RWPE2 (cell line): ENCODE measurements at places on chromosomes 12 and 14.

GRCh38 chr12:7090222-7090998 lies 1.8 kb downstream of the C1R start:
- H3K4me3 ChIP-seq, result no peak overlapping the region
- H3K4me1 ChIP-seq, result no peaks in the 10 kb centered on the region
- H3K27ac ChIP-seq, result no peak overlapping the region
- H3K27me3 ChIP-seq, result no peaks in the 10 kb centered on the region
- peaks cover 4% of the 10 kb centered on the region; the same call in 1 of the 2 replicates for H3K36me3 ChIP-seq

- DNase-seq, result no peak
- no peaks in the 10 kb centered on the region for H3K27me3 ChIP-seq
- H3K4me1 ChIP-seq, result peaks cover 6% of the 10 kb centered on the region
- H3K4me3 ChIP-seq, result peak overlapping the region; percentile 98
- peak overlapping the region; percentile 61 for H3K27ac ChIP-seq
These were observed 268 bp downstream of the NDUFB1 start for GRCh38 chr14:92121207-92121669.

DNA sequence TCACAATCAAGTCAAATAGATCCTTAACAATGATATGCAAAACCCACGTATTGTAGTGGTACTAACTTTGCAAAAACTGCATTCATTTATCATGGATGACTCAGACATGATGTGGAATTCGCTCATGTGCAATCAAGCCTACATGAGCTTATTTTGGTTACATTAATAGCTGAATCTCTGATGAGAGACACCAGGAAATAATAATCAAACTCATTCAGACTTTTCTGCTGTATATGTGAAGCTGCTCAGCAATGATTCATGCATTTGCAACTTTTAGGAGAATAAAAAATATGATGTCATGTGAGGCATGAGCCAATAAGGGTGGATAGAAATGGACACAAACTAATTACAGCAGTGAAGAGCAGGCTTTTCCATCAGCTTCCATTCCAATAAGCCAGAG lies 1075.8 kb upstream of the TMEM132C start:
- no peak for DNase-seq
- no peak overlapping the region for H3K4me3 ChIP-seq
- H3K4me1 ChIP-seq, result peaks cover 19% of the 10 kb centered on the region

- no peaks in the 10 kb centered on the region for H3K36me3 ChIP-seq
- no peaks in the 10 kb centered on the region for H3K4me1 ChIP-seq
- no peaks in the 10 kb centered on the region for H3K27me3 ChIP-seq
- no peak overlapping the region for H3K27ac ChIP-seq
These were observed 1838.6 kb upstream of the SEL1L start for GRCh38 chr14:83372271-83372670.

GRCh38 chr12:752695-753610 lies 574 bp downstream of the WNK1 start:
- H3K27ac ChIP-seq, result peak overlapping the region; percentile 68
- no peaks in the 10 kb centered on the region for H3K27me3 ChIP-seq
- H3K36me3 ChIP-seq, result peaks cover 14% of the 10 kb centered on the region

GRCh38 chr14:68593806-68594536 lies 198.9 kb downstream of the ZFP36L1 start:
- H3K36me3 ChIP-seq, result no peaks in the 10 kb centered on the region
- no peaks in the 10 kb centered on the region for H3K27me3 ChIP-seq
- no peak overlapping the region for H3K4me3 ChIP-seq
- H3K27ac ChIP-seq, result peak overlapping the region; percentile 5

DNA sequence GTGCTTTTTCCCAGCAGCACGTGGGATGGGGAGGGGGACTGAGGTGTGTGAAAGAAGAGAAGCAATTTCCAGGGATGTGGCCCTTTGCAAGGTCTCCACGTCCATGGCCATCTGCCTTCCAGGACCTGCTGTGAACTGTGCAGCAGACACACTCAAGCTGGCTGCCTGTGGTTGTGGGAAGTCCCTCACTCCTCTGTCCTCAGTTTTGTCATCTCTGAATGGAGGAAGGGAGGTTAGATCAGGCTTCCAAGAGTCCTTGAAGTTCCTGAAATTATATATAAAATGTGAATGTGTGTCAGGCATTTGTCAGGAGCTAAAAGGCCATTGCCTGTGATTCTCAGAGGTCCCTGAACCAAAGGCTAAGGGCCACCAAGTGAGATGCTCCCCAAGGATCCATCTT lies 328.2 kb downstream of the CACNA1C start:
- H3K4me3 ChIP-seq, result no peak overlapping the region
- H3K36me3 ChIP-seq, result no peaks in the 10 kb centered on the region
- no peak overlapping the region for H3K27ac ChIP-seq

DNA sequence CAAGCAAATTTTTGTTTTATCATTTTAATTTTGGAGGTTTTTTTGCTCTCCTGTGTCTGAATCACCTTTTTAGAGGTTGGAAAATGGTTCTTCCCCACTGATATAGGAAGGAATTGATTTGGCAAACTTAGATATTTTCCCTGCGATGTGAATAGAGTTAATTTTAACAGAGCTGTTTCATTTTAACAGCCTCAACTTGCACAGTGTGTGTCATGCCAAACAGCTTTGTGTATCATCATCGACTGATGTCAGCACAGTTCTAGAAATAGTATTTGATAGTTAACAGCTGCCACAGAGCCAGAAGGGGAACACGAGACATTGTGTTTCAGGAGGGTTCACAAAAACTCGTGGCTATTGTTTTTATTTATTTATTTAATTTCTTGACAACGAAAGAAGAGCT lies 243.1 kb upstream of the FOXN3 start:
- H3K27ac ChIP-seq, result no peak overlapping the region
- no peaks in the 10 kb centered on the region for H3K36me3 ChIP-seq
- DNase-seq, result no peak
- no peak overlapping the region for H3K4me3 ChIP-seq
- no peaks in the 10 kb centered on the region for H3K27me3 ChIP-seq
- H3K4me1 ChIP-seq, result no peaks in the 10 kb centered on the region

DNA sequence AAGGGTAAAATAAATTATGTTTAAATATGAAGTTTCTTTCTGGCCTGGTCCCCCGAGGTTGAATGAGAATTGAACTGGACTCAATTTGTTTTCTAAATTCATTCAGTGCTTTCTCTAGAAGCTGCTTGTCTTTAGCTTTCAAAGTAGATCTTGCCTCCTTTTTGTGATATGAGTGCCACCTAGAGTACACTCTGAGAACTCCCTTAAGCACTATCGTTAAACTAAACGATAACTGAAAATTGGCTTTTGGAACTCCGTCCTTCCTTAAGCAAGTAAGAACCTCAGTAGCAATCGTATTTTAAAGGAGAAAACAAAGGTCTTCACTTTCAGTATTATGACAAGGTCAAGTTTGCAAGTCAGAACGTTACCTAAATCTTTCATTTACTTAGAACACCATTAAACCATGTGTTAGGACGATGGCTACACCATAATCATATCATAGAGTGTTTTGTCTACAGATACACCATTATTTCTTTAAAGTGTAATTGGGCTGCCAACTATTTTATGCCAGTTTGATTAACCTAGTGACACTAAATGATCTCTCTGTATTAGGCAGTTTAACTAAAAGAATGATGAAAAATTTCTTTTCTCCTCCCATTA lies 364.8 kb downstream of the SNAPC1 start:
- H3K27me3 ChIP-seq, result peaks cover 32% of the 10 kb centered on the region
- no peak for DNase-seq
- no peaks in the 10 kb centered on the region for H3K36me3 ChIP-seq
- no peaks in the 10 kb centered on the region for H3K4me1 ChIP-seq
- no peak overlapping the region for H3K27ac ChIP-seq

GRCh38 chr12:20404576-20405346 lies 36.4 kb downstream of the PDE3A start:
- no peak overlapping the region for H3K4me3 ChIP-seq
- H3K27ac ChIP-seq, result no peak overlapping the region
- H3K27me3 ChIP-seq, result no peaks in the 10 kb centered on the region

- no peak overlapping the region for H3K4me3 ChIP-seq
- H3K36me3 ChIP-seq, result no peaks in the 10 kb centered on the region
- no peak overlapping the region for H3K27ac ChIP-seq
- DNase-seq, result no peak
- H3K27me3 ChIP-seq, result no peaks in the 10 kb centered on the region
These were observed 30.4 kb upstream of the BCAT1 start for GRCh38 chr12:24979329-24979728.

- peak; percentile 92 for DNase-seq
- peaks cover 42% of the 10 kb centered on the region for H3K4me1 ChIP-seq
- no peak overlapping the region for H3K4me3 ChIP-seq
- H3K36me3 ChIP-seq, result no peaks in the 10 kb centered on the region
These were observed 53.5 kb downstream of the PHLDA1 start for GRCh38 chr12:75977952-75978671.

DNA sequence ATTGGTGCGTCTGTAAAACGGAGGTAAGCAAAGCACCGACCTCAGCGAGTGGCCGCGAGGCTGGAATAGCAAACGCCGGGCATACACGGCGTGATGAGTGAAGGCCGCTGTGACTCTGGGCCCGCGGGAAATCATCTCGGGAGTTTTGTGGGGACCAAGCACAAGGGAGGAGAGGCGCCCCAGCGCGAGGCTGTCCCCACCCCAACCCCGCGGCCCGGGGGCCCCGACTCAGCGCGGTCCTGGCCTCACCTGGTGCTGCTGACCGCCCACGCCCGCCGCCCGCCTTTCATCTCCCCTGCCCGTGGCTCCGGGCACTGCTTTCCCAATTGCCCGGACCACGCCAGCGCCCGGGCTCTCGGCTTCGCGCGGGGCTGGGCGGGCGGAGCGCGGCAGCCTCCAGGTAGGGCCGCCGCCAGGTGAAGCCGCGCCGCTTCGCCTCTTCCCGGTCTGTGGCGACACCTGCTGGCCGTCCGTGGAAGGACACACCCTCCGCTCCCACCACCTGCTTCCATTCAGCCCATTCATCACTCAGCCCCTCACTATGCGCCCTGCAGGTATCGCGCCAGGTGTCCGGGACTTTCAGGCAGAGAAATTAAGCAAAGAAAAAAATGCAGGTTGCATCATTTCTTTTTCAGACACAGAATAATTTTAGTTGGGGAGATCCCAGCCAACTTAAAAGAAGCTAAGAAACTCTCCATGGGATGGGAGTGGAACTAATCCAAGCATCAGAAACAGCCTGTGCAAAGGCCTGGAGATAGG lies 360.4 kb downstream of the MED13L start:
- DNase-seq, result no peak
- no peaks in the 10 kb centered on the region for H3K27me3 ChIP-seq
- H3K4me1 ChIP-seq, result no peaks in the 10 kb centered on the region

- no peaks in the 10 kb centered on the region for H3K36me3 ChIP-seq
- H3K4me3 ChIP-seq, result no peak overlapping the region
- no peak for DNase-seq
These were observed 636.1 kb downstream of the KCNH5 start for GRCh38 chr14:62409169-62409568.

DNA sequence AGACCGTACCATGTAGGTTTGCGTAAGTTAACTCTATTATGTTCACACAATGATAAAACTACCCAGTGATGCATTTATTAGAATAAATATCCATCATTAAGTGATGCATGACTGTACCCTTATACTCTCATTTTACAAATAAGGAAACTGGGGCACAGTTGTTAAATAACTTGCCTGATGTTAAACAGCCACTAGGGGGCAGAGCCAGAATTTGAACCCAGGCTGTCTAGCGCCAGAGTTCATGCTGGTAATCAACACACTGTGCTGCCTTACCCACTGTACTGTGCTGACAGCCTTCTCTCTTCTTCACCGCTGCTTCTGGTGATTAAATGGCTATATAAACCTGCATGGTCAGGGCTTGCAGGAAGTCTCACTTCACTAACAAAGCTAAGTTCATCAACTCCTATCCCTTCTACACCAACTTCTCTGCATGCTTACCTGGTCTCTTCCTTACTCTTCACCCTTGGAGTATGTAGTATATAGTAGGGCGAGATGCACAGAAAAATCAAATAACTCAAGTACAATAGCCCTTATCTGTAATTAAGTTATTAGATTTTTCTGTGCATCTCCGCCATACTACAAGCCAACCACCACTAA lies 43.6 kb upstream of the APPL2 start:
- no peak overlapping the region for H3K27ac ChIP-seq
- H3K27me3 ChIP-seq, result no peaks in the 10 kb centered on the region
- H3K36me3 ChIP-seq, result no peaks in the 10 kb centered on the region
- H3K4me1 ChIP-seq, result peaks cover 4% of the 10 kb centered on the region
- H3K4me3 ChIP-seq, result no peak overlapping the region

DNA sequence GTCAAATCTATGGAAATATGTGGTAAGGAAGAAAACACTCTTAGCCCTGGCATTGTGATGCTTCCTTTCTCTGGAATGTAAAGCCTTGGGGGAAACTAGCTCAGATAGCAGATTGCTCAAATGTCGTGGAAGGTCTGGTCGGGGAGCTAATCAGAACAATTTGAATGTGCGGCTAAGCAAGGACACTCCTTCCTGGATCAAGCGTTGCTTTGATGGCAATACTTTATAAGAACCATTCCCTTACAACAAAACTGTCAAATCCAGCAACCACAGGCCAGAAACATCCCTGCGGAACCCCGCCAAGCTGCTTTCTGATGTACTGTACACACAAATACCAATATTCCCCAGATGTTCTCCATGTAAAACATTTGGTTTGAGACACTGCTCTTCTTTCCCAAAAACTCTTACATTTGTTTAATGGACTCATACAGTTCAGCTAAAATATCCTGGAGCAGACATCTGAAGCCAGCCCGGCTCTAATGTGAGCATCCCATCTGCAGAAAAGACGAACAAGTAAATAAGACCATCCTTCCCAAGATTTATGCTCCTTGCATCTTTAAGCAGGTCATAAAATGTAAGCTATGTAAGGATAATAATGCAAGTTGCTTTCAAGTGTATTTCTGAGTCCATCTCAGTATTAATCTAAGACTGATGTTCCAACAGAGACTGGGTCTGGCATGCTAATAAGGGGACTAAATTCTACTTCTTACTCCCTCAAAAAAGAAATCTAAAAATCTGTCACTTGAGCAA lies 20.2 kb downstream of the NUAK1 start:
- peaks cover 22% of the 10 kb centered on the region for H3K4me1 ChIP-seq
- no peak for DNase-seq
- no peak overlapping the region for H3K27ac ChIP-seq
- H3K27me3 ChIP-seq, result no peaks in the 10 kb centered on the region
- H3K36me3 ChIP-seq, result no peaks in the 10 kb centered on the region

DNA sequence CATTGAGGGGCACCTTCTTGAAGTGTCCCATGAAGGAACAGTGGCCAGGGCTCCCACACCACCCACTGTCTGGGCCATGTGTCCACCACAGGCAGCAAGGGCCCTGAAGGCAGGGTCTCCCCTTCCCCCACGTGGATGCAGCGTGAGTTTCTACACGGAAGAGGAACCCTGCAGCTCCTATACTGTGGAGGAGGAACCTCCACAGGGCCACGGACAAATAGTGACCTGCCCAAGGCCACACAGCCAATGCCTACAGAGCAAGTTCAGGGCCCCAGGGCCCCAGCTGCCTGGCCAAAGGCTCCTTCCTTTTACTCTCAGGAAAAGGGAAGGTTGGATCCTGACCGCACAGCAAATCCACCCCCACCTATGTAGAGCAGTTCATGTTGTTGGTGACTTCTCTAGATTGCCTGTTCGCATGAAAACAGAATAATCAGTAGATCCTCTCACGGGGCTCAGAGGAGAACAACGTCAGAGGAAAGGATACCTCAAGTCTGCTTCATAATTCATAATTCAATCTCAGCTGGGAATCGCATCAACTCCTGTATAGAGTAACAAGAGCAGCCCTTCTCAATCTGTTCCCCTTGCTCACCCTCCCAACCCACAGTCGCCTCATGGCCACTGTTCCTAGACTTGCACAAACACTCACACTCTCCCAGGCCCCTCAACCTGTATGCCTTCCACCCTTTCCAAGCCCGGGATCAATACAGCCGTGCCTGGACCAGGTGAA lies 11.1 kb upstream of the KRT73 start:
- no peaks in the 10 kb centered on the region for H3K4me1 ChIP-seq
- no peak for DNase-seq
- H3K27ac ChIP-seq, result no peak overlapping the region

GRCh38 chr12:25835385-25835784 lies 123.1 kb upstream of the RASSF8 start:
- H3K27ac ChIP-seq, result no peak overlapping the region
- H3K4me1 ChIP-seq, result no peaks in the 10 kb centered on the region
- H3K36me3 ChIP-seq, result no peaks in the 10 kb centered on the region
- H3K27me3 ChIP-seq, result no peaks in the 10 kb centered on the region
- no peak overlapping the region for H3K4me3 ChIP-seq
